Activated gamma-delta T cell treated with Interleukin-2 at 50 U/mL for 16 hours (primary cell): ENCODE measurements at places on chromosomes 7 and 10.

GRCh38 chr7:130262448-130262847 lies 4.2 kb upstream of the CPA2 start:
- no peak for DNase-seq

GRCh38 chr10:43773736-43774135 lies 125.1 kb upstream of the ZNF32 start:
- no peak for DNase-seq

DNA sequence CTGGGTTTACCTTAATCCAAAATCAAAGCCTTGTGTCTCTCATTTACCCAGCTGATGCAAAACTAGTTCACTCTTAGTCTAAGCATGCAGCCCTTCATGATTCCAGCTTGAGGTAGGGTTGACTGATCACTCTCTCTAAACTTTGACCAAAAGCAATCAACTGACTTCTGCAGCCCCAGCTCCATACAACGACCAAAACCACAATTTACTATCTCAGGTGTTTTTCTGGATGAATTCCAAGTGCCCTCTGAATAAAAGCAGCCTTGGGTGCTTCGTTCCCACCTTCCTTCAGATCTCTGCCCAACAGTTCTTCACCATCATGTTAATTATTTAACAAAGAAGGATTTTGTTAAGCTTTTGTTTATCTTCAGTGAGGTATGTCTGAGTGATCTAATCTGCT lies 62.6 kb downstream of the CCDC6 start:
- no peak for DNase-seq

- no peak for DNase-seq
Measured at GRCh38 chr7:4249241-4249640, 432.9 kb upstream of the FOXK1 start.

- DNase-seq, result no peak
Measured at GRCh38 chr7:52685333-52685732, 350.1 kb upstream of the POM121L12 start.
